ENCODE measurements at places on chromosomes 13 and 19.

GRCh38 chr13:72180253-72180952 lies 313.4 kb upstream of the DACH1 start:
- no peak for DNase-seq

GRCh38 chr13:66329988-66330451 lies 900.1 kb downstream of the PCDH9 start:
- no peak for DNase-seq

- DNase-seq, result no peak
These were observed 271.1 kb upstream of the MAB21L1 start for GRCh38 chr13:35747594-35747993.

DNA sequence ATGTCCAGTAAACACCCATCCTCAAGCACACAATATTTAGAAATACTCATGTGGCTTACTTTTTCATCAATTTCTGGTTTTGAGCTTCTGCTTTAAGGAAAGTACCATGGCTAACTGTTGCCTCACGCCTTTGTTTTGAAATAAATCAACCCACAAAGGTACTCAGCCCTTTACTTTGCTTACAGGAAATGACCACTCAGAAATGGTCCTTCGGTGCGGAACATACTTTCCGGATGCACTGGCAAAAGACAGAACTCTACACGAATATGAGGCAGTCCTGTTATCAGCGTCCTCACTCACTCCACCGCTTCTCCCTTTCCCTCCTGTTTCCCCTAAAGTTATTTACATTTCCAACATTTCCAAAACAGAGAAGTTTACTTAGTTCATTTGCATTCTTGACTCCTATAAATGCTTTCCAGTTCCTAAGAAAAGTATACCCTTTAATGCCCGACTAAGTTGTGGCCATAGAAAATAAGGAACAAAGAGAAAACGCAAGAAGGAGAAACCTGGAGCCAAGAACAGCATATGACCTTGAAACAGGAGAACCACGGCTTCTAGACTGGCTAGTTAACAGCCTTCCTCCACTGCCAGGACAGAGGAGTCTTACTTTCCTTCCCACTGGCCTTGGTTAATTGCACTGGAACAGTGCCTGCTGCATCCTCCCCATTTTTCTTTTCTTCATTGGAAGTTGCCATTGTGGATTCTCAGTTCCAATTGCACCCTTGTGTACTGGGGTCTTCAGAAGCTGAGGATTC lies 10.6 kb downstream of the FPR2 start:
- no peak for DNase-seq

- DNase-seq, result no peak
These were observed 18.3 kb downstream of the VWA8 start for GRCh38 chr13:41942462-41943094.
